ENCODE measurements at places on chromosomes 11 and 22.

DNA sequence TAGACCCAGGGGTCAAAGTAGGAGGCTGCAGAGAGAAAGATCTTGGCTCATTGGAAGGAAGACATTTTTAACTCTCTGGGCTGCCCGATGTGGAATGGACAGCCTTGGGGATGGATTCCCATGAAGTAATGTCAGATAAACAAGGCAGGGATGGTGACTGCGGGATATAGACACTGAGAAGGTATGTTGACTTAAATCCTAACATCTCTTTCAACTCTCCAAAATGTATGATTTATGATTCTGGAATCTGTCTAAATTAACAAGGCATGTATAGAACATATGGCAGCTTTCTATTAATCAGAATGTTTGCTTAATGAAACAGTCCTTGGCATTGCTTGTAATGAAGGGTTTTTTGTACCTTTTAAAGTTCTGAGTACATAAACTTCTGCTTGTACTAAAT lies 56.1 kb upstream of the VSTM5 start:
- DNase-seq = no peak

- DNase-seq = no peak
Observed at GRCh38 chr22:42399315-42400271, 32.6 kb downstream of the NFAM1 start.

GRCh38 chr11:4049006-4049405 lies 45.6 kb upstream of the RRM1 start:
- DNase-seq = no peak

GRCh38 chr11:134531327-134532130 lies 119.5 kb upstream of the B3GAT1 start:
- DNase-seq = no peak

GRCh38 chr11:113446112-113446511 lies 29.1 kb downstream of the DRD2 start:
- DNase-seq = no peak
